ENCODE measurements at places on chromosomes 11 and 22.
A peak's percentile ranks its signal among the peaks of the same experiment; 100 is the strongest.

DNA sequence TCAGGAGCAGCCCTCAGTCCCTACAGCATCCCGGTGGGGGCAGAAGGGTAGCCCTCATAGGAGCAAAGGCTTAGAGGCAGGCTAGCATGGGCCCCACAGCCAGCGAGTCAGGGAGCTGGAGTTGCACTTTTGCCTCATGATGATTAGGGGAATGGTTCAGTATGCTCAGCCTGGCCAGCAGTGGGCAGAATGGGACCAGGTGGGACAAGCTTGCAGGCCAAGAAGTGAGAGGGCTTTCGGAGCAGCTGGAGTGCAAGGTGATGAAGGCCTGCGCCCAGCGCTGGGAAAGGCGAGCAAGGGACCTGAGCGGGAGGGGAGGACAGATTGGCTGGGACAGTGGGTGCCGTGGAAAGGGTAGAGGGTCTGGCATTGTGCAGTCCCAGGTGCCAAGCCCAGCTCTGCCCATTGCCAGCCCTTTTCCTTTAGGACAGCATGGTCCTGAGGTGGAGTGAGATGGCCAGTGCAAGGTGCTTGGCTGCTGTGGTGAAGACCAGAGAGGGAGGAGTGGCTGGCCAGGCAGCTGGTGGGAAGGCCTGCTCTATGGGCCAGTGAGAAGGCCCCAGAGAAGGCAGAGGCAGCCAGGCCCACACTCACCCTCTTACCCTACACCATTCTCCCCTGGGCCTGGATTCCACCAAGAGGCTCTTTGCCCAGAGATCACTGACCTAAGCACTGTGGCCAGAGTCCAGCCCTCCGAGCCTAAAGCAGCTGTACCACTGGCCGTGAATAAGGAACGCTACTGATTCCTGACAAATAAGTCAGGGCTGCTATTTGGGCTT, 47.9 kb upstream of the SUSD2 start:
- DNase-seq, result peak; percentile 40

- DNase-seq, result peak; percentile 97
Observed at GRCh38 chr11:12900496-12900895, 108.6 kb upstream of the RASSF10 start.

GRCh38 chr11:19890308-19890707, 177.7 kb downstream of the NAV2 start:
- peak; percentile 75 for DNase-seq

DNA sequence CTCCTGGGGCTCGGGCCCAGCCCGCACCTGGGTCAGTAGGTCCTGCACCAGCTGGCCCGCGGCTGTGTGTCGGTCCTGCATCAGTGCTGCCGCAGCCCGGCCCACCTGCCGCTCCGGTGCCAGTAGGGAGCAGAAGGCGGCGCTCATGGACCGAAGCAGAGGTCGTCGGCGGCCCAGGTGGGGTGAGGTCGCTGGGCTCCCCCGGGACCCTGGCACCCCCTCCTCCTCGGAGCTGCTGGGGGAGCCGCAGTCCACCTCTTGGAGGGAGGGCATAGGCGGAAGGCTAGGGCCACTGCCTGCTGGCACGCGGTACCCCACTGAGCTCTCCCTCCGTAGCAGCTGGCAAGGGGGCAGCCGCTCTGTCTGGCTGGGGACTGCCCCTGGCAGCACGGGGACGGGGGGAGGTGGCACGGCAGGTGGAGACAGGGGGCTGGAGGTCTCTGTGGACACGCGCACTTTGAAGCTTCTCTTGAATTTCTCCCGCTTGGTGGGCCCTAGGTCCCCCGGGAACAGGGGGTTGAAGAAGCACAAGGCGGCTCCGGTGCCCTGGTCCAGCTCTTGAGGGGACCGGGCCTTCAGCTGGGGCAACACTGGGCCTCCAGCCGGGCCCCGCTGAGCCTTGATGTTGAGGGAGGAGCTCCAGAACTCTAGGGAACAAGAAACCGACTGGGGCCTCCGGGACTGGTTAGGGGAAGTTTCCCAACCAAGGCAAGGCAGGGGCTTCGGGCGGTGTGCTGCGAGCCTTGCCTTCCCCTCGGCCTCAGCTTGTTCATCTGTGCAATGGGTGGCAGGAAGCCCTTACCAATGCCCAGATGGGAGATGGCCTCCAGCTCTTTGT, 1.4 kb downstream of the RIN1 start:
- DNase-seq, result no peak

- DNase-seq, result no peak
Observed at GRCh38 chr11:48051217-48051830, 71.0 kb downstream of the PTPRJ start.

GRCh38 chr22:29257751-29258181, 10.0 kb downstream of the RHBDD3 start:
- DNase-seq, result no peak

GRCh38 chr11:80559942-80560341, 1119.1 kb upstream of the TENM4 start:
- no peak for DNase-seq

- DNase-seq, result no peak
Observed at GRCh38 chr11:76215941-76216340, 9.6 kb upstream of the WNT11 start.

DNA sequence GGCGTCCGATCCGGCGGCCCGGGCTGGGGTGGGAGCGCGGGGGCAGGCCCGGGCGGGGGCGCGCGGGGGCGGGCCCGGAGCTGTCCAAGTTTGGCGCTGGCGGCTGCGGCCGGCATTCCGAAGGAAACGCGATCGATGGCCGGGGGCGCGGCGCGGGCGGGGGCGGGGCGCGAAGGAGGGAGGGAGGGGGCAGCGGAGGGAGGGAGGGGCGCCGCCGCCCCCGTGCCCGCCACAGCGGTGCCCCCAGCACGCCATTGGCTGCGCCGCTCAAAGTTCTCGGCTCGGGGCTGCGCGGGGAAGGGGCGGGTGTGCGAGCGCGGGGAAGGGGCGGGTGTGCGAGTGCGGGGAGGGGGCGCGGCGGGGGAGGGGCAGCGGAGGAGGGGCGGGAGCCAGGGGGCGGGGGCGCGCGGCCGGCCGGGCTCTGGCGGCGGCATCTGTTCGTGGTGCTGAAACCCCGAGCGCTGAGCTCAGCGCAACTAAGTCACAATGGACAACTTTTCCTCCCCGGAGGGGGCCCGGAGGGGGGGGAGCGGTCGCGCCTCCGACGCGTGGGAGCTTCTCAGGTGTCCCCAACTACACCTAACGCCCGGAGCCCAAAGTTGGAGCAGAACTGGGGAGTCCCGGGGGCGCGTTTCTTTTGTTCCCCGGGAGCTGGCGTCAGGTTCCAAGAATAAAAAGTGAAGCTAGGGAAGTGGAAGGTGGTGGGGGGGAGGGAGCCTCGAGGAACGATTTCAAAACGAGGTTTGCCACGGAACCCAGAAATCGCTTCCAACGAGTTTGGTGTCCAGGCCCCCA, 2.2 kb downstream of the PHF21B start:
- DNase-seq, result peak; percentile 10

- DNase-seq, result peak; percentile 42
Observed at GRCh38 chr22:31081963-31082605, 966 bp downstream of the SMTN start.

GRCh38 chr22:33524511-33525260, 395.6 kb downstream of the LARGE1 start:
- DNase-seq, result no peak

- DNase-seq, result no peak
Observed at GRCh38 chr22:22884888-22885840, 2.5 kb upstream of the IGLL5 start.

- DNase-seq, result no peak
Observed at GRCh38 chr11:70611821-70612220, 213.5 kb downstream of the CTTN start.

DNA sequence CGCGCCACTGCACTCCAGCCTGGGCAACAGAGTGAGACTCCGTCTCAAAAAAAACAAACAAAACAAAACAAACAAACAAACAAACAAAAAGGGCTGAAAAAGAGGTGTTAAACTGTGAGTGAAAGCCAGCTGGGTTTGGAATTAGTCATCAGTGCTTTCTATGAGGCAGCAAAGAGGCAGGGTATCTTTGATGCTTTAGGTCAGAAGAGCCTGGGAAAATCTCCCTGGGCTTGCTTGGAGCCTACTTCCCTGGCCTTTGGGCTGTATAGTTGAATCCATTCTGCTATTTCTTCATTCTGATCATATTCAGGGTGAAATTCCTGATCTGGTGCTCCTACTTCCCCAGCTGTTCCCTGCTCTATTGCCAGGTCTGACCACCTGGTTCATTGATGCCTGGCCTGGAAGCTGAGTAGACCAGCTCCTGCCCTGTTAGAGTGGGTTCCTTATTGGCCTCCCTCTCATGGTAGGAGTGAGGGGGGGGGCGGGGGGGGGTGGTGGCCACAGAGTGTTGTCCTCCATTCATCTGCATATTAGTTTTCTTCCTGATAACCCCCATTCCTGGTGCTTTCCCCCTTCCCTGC, 65.6 kb downstream of the INSC start:
- no peak for DNase-seq

DNA sequence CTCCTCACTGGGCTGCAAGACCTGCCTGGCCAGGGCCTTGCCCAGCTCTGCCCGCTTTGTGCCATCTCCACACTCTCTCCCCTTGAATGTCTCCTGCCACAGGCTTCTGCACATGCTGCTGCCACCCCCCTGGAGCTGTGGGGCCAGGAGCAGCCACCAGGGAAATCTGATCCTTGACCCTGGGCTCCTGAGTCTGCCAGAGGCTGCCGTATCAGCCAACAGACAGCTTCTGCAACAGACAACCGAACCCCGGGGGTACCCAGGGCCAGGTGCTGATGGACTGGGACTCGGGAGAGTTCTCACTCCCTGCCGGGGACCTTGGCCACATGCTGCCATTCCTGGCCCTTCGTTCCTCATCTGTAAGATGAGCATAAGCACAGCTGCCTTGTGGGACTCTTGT, 3.3 kb upstream of the PPARA start:
- no peak for DNase-seq

- DNase-seq, result peak; percentile 90
Observed at GRCh38 chr11:59171508-59172322, at the start of gene DTX4. Gene DTX4, plus strand, starts transcription at chr11:59172132. Its CDS starts 464 bp downstream, at chr11:59172596.

DNA sequence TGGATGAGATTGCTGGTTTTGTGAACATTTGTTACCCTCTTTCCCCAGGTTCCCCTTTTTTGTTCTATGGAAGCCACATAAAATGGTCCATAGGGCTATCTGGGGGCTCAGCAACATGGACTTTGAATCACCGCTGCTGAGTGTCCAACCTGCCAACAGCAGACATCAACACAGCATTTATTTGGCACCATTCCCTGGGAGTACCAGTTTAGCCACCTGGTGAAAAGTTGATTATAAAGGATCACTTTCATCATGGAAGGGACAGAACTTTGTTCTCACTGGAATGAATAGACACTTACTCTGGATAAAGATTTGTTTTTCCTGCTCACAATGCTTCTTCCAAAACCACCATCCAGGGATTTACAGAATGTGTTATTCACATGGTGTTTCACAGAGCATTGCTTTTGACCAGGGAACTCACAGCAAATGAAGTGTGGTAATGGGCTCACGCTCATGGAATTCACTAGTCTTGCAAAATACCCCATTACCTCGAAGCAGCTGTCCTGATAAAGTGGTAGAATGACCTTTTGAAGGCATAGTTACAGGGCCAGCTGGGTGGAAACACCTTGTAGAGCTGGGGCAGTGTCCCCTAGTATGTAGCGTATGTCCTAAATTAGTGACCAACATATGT, 43.9 kb downstream of the ADM start:
- DNase-seq, result peak; percentile 67

- DNase-seq, result no peak
Observed at GRCh38 chr22:38712486-38713207, 6.9 kb downstream of the GTPBP1 start.

All from cardiac fibroblast (primary cell).